D721Med (cell line): ENCODE measurements at places on chromosomes 2 and 18.

DNA sequence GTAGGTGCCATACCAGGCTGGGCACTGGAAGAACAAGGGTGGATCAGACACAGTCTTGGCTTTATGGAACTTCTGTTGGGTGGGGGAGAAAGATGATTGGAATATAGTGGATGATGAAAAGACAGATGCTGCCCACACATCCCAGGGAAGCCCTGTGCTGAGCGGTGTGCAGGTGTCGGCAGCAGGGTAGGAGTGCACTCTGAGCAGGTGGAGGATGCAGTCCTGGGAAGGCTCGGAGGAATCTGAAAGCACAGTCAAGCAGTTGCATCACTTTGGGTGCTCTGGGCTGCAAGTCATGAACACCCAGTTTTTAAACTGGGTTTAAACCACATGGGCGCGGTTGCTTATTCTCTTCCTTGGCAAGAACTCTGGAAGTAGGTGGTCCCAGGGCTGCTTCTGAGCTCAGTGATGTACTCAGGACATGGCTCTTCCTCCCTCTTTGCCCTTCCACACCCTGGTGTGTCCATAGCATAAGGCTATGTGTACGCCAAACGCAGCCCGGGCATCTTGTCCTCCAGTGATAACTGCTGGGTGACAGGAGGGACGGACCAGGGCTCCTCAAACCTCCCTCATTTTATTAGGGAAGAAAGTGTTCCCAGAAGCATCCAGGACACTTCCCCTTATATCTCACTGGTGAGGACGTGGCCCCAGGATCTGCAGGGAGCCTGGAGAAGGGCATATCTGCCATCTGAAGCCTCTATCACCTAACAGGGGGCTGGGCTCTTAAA, 84.0 kb downstream of the SH3RF3 start:
- DNase-seq, result no peak

- DNase-seq, result no peak
Measured at GRCh38 chr2:53445383-53446070, 322.1 kb upstream of the CHAC2 start.

DNA sequence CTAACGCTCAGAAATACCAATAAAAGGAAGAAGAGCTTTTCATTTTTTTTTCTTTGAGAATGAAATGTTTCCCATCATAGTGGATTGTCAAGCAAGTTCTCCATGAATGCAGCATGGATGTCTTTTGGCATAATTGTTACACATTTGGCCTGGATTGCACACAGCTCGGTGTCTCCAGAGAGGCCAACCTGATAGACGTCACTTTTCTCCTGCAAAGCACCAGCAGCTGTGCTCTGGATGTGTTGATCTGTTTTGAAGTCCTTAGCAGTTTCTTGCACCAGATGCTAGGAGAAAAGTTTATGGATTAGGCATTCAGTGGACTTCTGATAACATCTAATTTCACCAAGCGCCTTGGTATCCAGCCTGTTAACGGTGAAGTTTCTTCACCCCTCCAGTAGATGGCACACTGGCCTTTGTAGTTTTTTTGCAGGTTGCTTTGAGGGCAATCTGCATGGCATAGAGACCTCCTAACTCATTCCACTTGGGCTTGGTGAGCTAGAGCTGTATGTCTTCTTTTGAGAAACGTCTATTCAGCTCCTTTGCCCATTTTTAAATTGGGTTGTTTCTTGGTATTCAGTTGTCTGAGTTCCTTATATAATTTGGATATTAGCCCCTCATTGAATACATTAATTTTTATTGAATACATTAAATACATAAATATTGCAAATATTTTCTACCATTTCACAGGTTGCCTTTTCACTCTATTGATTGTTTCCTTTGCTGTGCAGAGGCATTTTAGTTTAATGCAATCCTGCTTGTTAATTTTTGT, 59.7 kb downstream of the PTH2R start:
- peak; percentile 15 for DNase-seq

- no peak for DNase-seq
Measured at GRCh38 chr2:65383541-65384488, 48.6 kb downstream of the SPRED2 start.

- DNase-seq, result no peak
Measured at GRCh38 chr2:166373951-166374350, 1.8 kb downstream of the SCN9A start.

DNA sequence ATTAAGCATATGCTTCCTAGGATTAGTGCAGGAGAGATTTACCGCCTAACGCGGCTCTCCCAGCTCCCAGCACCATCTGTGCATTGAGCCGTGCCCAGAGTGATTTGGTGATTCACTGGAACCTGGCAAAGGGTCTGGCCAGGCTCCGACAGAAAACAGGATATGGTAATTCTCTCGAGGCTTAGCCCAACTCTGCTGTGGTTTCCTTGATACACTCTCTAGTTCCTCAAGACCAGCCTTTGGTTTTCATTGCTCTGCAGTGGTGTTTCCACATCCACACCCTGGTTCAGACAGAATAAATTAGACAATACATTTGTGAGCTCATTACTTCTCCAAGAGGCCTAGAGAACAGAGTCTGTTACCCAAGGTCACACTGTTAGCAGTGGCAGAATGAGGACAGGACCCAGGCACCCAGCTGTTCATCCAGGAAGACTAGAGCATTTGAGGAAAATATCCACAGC, 23.0 kb upstream of the SMAD2 start:
- DNase-seq, result peak; percentile 41

- DNase-seq, result no peak
Measured at GRCh38 chr2:175852879-175853615, 149.0 kb downstream of the LNPK start.

- DNase-seq, result no peak
Measured at GRCh38 chr2:236512267-236512666, 57.4 kb upstream of the ACKR3 start.

DNA sequence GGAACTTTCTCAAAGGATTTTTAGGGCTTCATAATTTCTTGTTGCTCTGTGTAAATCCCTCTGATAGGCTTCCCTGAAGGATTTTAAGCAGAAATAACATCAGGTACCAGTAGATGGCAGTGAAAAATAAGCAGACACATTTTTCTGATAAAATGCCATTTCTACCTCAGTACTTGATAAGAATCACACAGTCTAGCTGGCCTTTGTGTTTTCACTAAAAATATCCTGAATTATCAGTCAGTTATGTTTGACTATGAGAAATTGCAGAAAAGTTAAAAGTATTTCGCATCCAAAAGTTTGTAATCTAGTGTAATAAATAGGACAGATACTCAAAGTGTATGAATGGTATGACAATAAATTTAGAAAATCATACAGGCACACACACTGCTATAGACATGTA, 68.7 kb downstream of the DNAJC10 start:
- DNase-seq, result no peak

DNA sequence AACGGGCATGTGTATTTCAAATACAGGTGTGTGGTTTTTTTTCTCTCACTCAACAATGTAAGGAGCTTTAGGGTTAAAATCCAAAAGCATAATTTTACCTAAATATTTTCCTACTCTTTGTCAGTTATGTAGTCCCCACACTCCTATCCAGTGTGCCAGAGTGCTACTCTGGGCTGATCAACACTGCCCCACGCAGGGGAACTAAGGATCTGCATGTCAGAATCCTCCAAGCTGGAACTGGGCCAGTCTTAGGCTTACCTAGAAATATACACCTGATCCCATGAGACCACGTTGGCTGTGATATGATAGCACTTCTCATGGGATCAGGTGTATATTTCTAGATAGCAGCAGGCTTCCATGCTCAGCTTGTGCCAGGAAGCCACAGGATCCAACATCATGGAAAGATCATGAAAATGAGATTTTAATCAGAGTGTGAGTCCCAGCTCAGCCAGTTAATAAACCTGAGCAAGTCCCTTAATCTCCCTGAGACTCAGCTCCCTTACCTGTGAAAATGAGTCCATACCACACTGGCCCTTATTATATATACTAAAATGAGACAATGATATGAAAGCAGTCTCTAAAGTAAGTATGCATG, 29.7 kb downstream of the CCDC141 start:
- DNase-seq, result no peak

DNA sequence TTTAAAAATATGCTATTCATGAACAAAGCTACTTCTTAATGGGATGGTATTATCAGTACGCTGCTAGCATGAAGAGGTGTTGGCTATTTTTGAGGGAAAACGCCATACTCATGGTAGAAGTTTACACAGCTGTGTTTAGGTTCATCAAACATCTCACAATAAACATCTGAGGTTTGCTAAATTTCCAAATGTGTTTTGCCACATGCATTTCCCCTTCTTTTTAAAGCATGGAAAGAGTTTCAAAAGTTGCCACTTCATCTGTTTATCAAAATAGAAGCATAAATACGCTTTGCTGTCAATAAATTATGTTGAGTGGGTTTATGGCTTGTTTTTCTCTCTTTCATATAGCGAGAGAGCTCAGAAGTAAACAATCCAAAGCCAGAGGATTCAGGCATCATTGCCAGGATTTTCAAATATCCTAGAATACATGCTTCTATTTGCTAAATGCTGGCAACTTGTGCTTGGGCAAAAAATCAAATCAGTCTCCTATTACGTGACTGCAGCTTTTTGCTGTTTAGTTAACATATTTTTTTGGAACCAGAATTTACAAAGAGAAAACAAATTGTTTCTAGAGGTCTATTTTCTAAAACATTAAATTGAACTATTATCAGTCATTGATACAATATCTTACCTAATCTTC, 1919.9 kb upstream of the LRRTM1 start:
- DNase-seq, result no peak

- DNase-seq, result no peak
Measured at GRCh38 chr2:32865399-32866068, 81.2 kb upstream of the LTBP1 start.

DNA sequence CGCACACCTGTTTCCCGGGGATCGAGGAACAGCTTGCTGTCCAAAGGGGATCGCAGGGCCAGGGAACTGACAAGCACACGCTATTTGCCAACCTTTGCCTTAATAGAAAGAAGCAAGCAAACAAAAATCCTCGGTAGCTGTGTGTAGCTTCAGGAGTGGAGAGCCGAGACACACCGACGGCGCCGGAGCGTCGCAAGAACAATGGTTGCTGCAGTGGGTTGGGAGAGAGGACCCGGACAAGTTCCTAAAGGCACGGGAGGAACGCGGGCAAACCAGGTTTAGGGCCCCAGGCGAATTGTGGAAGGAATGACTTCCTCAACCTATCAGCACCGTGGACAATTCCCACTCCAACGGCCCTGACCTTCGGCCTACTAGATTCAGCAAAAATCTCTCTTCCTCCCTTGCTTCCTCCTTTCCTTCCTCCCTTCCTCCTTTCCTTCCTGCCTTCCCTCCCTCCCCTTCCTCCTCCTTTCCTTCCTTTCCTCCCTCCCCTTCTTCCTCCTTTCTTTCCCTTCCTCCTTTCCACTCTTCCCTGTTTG, 4.9 kb upstream of the NEUROD1 start:
- DNase-seq, result no peak

GRCh38 chr2:8685697-8686358, 4.0 kb downstream of the ID2 start:
- peak; percentile 72 for DNase-seq

- no peak for DNase-seq
Measured at GRCh38 chr2:31983762-31984467, 26.9 kb downstream of the MEMO1 start.

DNA sequence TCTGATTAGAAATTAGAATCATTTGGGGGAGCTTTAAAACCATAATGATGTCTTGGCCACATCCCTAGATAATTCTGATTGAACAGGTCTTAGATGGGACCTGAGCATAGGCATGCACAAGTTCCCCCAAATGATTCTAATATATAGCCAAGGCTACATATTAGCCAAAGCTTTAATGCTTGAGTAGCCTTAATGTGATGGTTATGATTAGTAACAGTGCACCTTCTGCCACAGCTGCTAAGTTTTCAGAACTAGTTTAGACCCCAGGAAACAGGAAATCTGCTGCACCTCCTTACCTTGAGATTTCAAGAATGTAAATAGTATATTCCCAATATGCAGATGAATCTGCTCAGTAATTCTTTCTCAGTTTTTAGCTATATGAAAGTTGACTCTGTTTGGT, 119.8 kb downstream of the PTPN4 start:
- DNase-seq, result no peak

- DNase-seq, result no peak
Measured at GRCh38 chr18:6370886-6371635, 43.6 kb downstream of the L3MBTL4 start.

DNA sequence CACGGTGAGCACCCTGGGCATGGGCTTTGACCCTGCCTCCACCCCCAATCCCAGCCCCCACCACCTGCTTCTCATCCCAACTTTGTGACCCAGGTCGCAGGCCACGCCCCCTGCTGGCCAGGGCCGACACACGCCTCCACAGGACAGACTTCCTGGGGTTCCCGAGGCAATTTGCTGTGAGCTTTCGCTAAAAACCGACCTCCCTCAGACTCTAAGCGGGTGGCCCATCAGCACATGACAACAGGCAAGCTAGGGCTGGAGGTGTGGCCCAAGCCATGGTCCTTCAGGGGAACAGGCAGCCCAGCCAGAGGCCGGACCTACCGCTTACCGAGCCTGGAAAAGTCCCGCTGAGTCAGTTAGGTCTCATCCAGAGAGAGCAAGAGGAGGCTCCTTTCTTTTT, 31.9 kb downstream of the C1QL2 start:
- DNase-seq, result no peak

DNA sequence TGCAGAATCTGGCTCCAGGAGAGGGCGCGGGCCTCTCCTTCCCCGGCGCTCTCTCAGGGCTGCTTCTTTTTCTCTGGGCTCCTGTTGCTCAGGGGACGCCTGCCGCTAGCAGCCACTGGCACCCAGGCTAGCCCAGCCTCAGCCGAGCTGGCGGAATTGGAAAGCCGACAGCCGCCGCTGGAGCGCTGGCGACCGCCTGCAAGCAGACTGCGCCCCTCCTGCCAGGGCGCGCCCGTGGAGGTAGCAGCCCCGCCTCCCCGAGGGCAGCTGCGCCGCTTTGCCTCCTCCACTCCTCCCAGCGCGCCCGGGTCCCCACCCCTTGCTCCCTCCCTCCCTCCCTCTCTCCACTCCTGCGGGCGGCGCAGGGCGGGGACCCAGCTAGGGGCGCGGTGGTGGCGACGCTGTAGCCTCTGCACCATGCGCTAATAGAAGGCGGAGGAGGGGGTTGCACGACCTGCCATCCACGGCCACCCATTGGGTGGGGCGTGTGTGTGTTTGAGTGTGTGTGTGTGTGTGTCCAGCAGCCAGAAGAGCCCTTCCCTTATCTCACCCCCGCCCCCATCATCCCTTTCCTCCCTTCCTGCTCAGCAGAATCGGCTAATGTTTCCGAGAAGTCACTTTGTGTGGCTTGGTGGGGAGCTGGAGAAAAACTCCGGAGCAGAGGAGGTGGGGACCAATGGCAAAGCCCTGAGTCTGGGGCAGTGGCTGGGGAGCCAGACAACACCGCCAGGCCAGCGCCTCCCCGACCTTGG, at the start of gene SCN9A:
Gene SCN9A, minus strand, starts transcription at position 209 of the 752 bp plus-strand sequence. CDS start 64,188 bp downstream, outside the sequence.
- DNase-seq, result peak; percentile 25
